ENCODE measurements at places on chromosomes 1 and 21. TPM values are rescaled to one million over a fixed set of nuclear protein-coding genes. Genes with fewer than 3 reads are reported as not detected.

VAV3 gene
- polyA plus RNA-seq, result 6.7 TPM

LCE1F gene
- not detected for polyA plus RNA-seq

PCNT gene
- polyA plus RNA-seq, result 46.8 TPM

LRRC3 gene
- 2.4 TPM for polyA plus RNA-seq

LEFTY2 gene
- 3.0 TPM for polyA plus RNA-seq

KCNQ4 gene
- not detected for polyA plus RNA-seq

MYBPH gene
- 141 TPM for polyA plus RNA-seq

MSH4 gene
- 0.53 TPM for polyA plus RNA-seq

OR10X1 gene
- polyA plus RNA-seq, result not detected

VSIG8 gene
- not detected for polyA plus RNA-seq

INSRR gene
- polyA plus RNA-seq, result 0.81 TPM

PLA2G2C gene
- 0.06 TPM for polyA plus RNA-seq

LCE1A gene
- polyA plus RNA-seq, result not detected

CD48 gene
- polyA plus RNA-seq, result 1.3 TPM

LYPD8 gene
- polyA plus RNA-seq, result not detected

C1orf115 gene
- 9.2 TPM for polyA plus RNA-seq

ATP1A4 gene
- polyA plus RNA-seq, result not detected

SHISAL2A gene
- polyA plus RNA-seq, result not detected

PTGFRN gene
- 137 TPM for polyA plus RNA-seq

OR6K3 gene
- not detected for polyA plus RNA-seq

TRIM45 gene
- polyA plus RNA-seq, result 17.0 TPM

PLA2G5 gene
- 0.34 TPM for polyA plus RNA-seq

FAM151A gene
- 0.16 TPM for polyA plus RNA-seq

NCAM2 gene
- polyA plus RNA-seq, result 9.6 TPM

HSPB7 gene
- 57.9 TPM for polyA plus RNA-seq

VWA5B1 gene
- 0.44 TPM for polyA plus RNA-seq

LAMC2 gene
- polyA plus RNA-seq, result 9.2 TPM

CNR2 gene
- polyA plus RNA-seq, result not detected

SV2A gene
- polyA plus RNA-seq, result 3.2 TPM

TNFRSF1B gene
- 9.9 TPM for polyA plus RNA-seq

GRIK3 gene
- not detected for polyA plus RNA-seq

MCL1 gene
- polyA plus RNA-seq, result 167 TPM

ZNF670 gene
- polyA plus RNA-seq, result 5.1 TPM

LORICRIN gene
- polyA plus RNA-seq, result not detected

RAVER2 gene
- polyA plus RNA-seq, result 23.3 TPM

TDRD5 gene
- polyA plus RNA-seq, result 0.71 TPM

RPTN gene
- polyA plus RNA-seq, result not detected

CYP4A22 gene
- not detected for polyA plus RNA-seq

TLR5 gene
- 5.1 TPM for polyA plus RNA-seq

NR5A2 gene
- not detected for polyA plus RNA-seq

FCMR gene
- 1.2 TPM for polyA plus RNA-seq

KCNH1 gene
- 0.31 TPM for polyA plus RNA-seq

C2CD2 gene
- 8.6 TPM for polyA plus RNA-seq

AMPD1 gene
- 114 TPM for polyA plus RNA-seq

CHRM3 gene
- polyA plus RNA-seq, result 2.4 TPM

SEMA4A gene
- 3.3 TPM for polyA plus RNA-seq

SLC25A34 gene
- 7.8 TPM for polyA plus RNA-seq

TFF1 gene
- polyA plus RNA-seq, result not detected

ADCY10 gene
- 0.08 TPM for polyA plus RNA-seq

SARS1 gene
- polyA plus RNA-seq, result 84.2 TPM

AMY1A gene
- polyA plus RNA-seq, result not detected

CMPK1 gene
- polyA plus RNA-seq, result 85.7 TPM

SLC1A7 gene
- 0.54 TPM for polyA plus RNA-seq

GPR25 gene
- polyA plus RNA-seq, result not detected

RIPPLY3 gene
- polyA plus RNA-seq, result 0.17 TPM

DNM3 gene
- polyA plus RNA-seq, result 4.6 TPM

MTARC1 gene
- polyA plus RNA-seq, result 4.1 TPM

PTPRC gene
- polyA plus RNA-seq, result 3.3 TPM

KCND3 gene
- 2.0 TPM for polyA plus RNA-seq
